ENCODE measurements at places on chromosomes 16 and 17. TPM values are rescaled to one million over a fixed set of nuclear protein-coding genes. Genes with fewer than 3 reads are reported as not detected.
A peak's percentile ranks its signal among the peaks of the same experiment; 100 is the strongest.

GRCh38 chr17:64107500-64108236 lies 22.3 kb downstream of the ERN1 start:
- no peak for DNase-seq
- peaks cover 4% of the 10 kb centered on the region for H3K4me1 ChIP-seq
- no peaks in the 10 kb centered on the region for H3K36me3 ChIP-seq
- no peak overlapping the region for H3K4me3 ChIP-seq

DNA sequence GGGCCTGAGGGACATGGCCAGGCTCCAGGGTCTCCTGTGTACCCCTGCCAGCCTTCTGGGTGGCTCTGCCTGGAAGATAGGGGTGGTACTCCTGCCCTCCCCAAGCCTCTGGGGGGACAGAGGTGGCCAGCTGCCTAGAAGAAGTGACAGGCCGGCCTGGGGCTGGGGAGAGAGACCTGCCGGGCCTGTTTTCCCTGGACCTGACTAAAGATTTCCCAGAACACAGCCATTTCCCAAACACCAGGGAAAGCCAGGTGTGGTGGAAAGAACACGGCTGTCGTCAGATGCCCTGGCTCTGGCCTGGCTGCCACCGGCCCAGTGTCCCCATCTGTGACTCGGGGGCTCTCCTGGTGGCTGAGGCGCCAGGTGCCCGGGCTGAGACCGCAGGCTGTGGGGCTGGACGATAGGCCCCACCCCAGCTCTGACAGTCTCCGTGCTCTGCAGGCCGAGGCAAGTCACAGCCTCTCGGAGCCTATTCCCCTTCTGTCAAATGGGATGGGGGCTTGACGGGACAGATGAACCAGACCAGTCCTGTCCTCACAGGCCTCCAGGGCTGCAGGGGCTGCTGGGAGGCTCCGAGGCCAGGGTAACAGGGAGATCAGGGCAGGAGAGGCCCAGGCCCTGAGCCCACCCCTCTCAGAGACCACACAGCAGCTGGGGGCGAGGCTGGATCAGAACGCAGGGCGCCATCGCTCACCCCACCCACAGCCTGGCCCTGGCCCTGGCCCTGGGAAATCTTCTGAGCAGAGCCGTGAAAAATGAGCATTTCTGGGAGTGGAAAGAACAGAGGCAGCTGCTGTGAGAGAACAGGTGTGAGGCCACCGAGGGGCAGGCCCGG lies 33.1 kb downstream of the CTU2 start:
- no peak overlapping the region for H3K4me3 ChIP-seq
- H3K36me3 ChIP-seq: peaks cover 16% of the 10 kb centered on the region
- H3K27ac ChIP-seq: no peak overlapping the region
- no peaks in the 10 kb centered on the region for H3K4me1 ChIP-seq
- DNase-seq: no peak
- H3K27me3 ChIP-seq: no peaks in the 10 kb centered on the region

DNA sequence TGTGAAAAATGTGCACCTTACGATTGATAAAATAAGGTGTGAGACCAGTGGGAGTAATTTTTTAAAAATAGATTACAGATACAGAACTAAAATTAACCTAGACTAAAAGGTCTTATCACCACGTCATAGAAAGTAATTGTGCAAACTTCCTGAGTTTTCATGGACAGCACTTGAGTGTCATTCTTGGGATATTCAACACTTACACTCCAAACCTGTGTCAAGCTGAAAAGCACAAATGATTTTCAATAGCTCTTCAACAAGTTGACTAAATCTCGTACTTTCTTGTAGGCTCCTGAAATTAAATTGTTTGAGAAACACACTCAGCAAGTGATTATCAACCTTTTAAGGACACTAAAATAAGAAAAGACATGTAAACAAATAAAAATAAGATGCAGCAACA lies 20.5 kb downstream of the BRCA1 start:
- no peaks in the 10 kb centered on the region for H3K36me3 ChIP-seq
- no peaks in the 10 kb centered on the region for H3K4me1 ChIP-seq
- DNase-seq: no peak
- H3K27me3 ChIP-seq: no peaks in the 10 kb centered on the region
- H3K4me3 ChIP-seq: no peak overlapping the region

DNA sequence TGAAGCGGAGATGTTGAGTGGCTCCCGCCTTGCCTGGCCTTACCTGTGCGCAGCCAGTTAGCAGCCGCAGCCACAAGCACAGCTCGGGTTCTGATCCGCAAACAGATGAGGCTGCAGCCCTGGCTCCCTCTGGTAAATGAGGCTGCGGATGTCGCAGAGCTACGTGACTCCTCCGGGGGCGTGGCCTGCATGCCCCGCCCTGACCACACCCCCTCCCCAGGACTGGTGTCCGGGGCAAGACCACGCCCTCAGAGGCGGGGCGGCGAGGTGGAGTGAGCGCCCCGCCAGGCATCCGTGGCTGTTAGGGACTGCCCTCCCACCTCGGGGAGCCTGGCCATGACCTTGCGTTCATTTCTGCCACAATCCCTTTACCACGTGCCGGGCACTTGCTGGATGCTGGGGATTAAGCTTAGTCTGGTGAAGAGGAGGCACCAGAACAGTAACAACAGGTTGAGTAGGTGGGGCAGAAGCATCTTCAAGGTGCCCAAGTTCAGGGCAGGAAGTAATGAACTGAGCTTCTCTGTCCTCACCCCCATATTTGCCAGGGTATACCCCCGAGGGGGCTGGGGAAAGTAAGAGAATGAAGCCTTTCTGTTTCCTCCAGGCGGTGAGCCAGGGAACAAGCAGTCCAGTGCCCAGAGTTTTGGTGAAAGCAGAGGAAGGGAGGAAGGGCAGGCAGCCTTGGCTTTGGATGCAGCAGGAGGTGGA lies at the start of gene ALDOC:
ALDOC (minus strand) TSS at position 138 of the 708 bp plus-strand sequence. CDS start 1,363 bp downstream, outside the sequence.
- H3K36me3 ChIP-seq: peaks cover 6% of the 10 kb centered on the region
- peak; percentile 94 for DNase-seq
- H3K27me3 ChIP-seq: no peaks in the 10 kb centered on the region
- no peaks in the 10 kb centered on the region for H3K4me1 ChIP-seq

- H3K4me1 ChIP-seq: no peaks in the 10 kb centered on the region
- DNase-seq: no peak
- H3K36me3 ChIP-seq: no peaks in the 10 kb centered on the region
- H3K27ac ChIP-seq: no peak overlapping the region
- H3K4me3 ChIP-seq: no peak overlapping the region
Measured at GRCh38 chr17:61595418-61596186, 4.6 kb upstream of the NACA2 start.

GRCh38 chr17:37527249-37527851 lies 37.7 kb downstream of the DUSP14 start:
- DNase-seq: no peak
- peaks cover 29% of the 10 kb centered on the region for H3K36me3 ChIP-seq
- H3K27me3 ChIP-seq: no peaks in the 10 kb centered on the region
- H3K4me3 ChIP-seq: no peak overlapping the region
- no peak overlapping the region for H3K27ac ChIP-seq
- H3K4me1 ChIP-seq: no peaks in the 10 kb centered on the region

DNA sequence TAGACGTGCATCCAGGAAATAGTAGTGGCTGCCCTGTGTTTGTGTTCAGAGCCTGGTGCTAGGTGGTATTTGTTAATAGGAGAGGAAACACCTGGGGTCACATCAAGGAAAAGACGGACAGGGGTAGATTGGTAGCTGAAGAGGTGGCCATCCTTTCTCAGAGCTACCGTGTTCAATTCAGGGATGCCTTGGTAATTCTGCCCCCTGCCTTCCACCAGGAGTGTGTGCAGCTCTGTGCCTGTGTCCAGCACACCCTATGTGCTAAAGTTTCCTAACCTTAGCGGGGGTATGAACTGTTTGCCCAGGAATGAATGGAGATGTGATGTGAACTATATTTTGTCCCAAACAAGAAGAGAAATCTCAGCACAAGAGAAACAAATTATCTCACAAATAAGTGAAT lies 174.1 kb upstream of the MPHOSPH6 start:
- no peak overlapping the region for H3K27ac ChIP-seq
- no peak overlapping the region for H3K4me3 ChIP-seq
- no peaks in the 10 kb centered on the region for H3K36me3 ChIP-seq
- DNase-seq: no peak

- peaks cover 34% of the 10 kb centered on the region for H3K4me1 ChIP-seq
- H3K36me3 ChIP-seq: no peaks in the 10 kb centered on the region
Measured at GRCh38 chr17:39001703-39002637, 34.8 kb upstream of the FBXO47 start.

DNA sequence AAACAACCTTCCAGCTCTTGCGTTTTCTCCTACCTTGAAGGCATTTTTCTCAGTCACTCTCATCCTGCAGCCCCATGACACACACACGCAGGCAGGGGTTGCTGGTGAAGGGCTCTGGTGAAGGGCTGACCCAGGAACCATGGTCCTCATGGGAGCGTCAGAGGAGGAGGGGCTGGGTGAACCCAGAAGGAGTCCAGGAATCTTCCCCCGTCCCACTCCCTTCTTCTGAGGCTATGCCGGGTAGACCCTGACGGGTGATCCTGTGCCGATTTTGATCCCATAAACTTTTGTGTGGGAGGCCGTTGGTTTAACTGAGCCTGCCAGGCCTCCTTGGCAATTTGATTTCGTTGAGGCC lies 278.4 kb upstream of the FOXF1 start:
- no peaks in the 10 kb centered on the region for H3K4me1 ChIP-seq
- H3K4me3 ChIP-seq: no peak overlapping the region
- H3K27ac ChIP-seq: no peak overlapping the region
- no peaks in the 10 kb centered on the region for H3K36me3 ChIP-seq
- DNase-seq: no peak

DNA sequence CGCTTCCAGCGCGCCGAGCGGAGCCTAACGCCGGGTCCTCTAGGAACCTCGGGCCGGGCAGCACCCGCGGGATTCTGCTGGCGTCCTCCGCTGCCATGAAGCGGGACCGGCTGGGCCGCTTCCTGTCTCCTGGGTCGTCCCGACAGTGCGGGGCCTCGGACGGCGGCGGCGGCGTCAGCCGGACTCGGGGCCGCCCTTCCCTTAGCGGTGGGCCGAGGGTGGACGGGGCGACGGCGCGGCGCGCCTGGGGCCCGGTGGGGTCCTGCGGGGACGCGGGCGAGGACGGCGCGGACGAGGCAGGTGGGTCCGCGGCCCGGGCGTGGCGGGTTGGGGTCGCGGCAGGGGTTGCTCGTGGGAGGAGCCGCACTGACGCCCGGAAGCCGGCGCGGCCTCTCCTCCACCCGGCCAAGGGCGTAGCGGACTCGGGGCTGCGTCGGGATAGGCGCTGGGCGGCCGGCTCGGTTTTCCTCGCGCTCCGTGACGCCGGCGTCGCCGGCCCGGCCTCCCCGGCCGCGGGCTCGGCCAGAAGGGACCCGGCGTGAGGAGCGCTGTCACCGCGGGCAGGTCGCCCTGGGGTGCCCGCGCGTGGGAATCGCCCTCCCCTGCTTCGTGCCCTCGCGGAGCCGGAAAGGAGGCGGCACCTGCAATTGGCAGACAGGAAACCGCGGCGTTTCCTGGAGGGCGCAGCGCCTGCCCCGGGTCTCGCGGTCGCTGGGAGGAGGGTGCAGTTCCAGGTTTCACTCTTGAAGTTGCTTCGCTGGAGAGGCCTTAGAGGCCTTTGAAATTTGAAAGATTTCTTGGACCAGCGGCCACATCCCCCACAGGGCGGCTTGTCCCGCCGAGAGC lies 432 bp downstream of the ZNF276 start:
- peaks cover 40% of the 10 kb centered on the region for H3K36me3 ChIP-seq

- H3K36me3 ChIP-seq: no peaks in the 10 kb centered on the region
- H3K27ac ChIP-seq: no peak overlapping the region
- H3K4me1 ChIP-seq: peaks cover 5% of the 10 kb centered on the region
- H3K4me3 ChIP-seq: no peak overlapping the region
- no peak for DNase-seq
- H3K27me3 ChIP-seq: no peaks in the 10 kb centered on the region
Measured at GRCh38 chr16:11400076-11400475, 54.8 kb downstream of the RMI2 start.

DNA sequence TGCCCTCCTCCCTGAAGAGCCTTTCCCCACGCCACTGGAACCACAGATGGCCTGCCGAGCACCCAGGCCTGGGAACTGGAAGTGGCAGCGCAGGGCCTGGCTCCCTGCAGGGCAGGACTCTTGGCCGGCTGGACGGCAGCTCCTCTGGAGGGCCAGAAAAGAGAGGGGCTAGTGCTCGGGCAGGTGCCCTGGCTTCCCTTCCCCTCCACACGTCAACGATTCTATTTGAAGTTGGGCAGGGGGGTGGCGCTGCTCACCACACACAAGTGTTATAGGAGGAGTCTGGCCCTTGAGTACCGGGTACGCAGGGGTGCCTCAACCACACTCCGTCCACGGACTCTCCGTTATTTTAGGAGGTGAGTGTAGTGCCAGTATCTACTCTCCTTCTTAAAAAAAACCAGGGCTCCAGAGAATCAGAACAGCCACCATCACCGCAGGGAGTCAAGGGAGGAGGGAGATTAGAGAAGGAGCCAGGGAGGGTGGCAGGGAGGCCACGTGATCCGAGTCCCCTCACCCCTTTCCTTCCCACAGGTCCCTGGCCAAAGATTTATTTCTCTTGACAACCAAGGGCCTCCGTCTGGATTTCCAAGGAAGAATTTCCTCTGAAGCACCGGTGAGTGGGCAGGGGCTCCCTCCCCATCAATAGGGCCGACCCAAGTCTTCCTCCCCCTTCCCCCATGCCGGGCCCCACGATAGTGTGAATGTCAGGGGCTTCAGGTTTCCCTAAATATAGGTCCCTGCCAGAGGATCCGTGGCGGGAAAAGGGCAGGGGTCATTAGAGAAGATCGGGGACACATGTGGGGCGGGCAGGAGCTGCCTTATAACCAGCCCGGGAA lies 1.4 kb upstream of the ALDOA start:
- H3K4me3 ChIP-seq: peak overlapping the region; percentile 91
- peaks cover 30% of the 10 kb centered on the region for H3K36me3 ChIP-seq
- DNase-seq: peak; percentile 89
- no peaks in the 10 kb centered on the region for H3K27me3 ChIP-seq

DNA sequence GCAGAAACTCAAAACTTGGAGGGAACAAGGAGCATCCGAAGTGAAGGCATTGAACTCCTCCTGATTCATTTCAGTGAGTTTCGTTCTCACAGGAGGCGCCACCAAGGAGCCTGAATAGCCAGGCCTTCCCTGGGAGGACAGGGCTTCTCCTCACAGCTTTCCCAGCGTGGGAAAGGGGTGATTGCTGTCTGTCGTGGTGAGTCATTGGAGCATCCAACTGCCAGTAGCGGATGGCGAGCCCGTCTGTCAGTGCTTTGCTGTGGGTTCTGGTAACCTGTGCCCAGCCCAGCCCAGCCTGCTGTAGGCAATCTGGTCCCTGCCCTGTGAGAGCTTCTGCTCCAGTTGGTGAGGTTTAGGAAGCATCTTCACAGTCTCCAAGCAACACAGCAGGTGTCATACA lies 28.3 kb downstream of the PLCD3 start:
- DNase-seq: no peak
- H3K27ac ChIP-seq: peak overlapping the region; percentile 87
- peaks cover 96% of the 10 kb centered on the region for H3K36me3 ChIP-seq
- peaks cover 64% of the 10 kb centered on the region for H3K4me1 ChIP-seq

DNA sequence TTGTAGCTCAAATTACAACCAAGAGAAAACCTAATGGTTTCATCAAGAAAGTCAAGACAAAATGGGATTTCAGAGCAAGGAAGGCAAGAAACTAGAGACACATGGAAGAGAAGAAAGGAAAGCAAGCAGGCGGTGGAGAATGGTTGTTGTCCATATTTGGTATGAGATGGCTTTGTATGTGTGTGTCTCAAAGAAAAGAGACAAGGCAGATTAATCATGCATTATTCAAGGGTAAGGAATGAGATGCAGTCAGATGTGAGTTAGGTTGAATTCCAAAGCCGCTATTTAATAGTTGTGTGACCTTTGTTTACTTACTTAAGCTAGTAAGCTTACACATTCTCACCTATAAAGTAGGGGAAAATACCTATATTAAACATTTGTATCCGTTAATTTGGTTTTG lies 1029.6 kb downstream of the CDH11 start:
- H3K27me3 ChIP-seq: no peaks in the 10 kb centered on the region
- H3K4me3 ChIP-seq: no peak overlapping the region
- no peaks in the 10 kb centered on the region for H3K4me1 ChIP-seq
- no peak overlapping the region for H3K27ac ChIP-seq
- no peak for DNase-seq

GLIS2 gene
- total RNA-seq: 10.3 TPM

ABAT gene
- total RNA-seq: 9.8 TPM

NOTUM gene
- not detected for total RNA-seq

C17orf100 gene
- not detected for total RNA-seq

BAIAP3 gene
- total RNA-seq: 2.4 TPM

Measured in right atrium auricular region (tissue), 2 donors.